Natural killer cell (primary cell): ENCODE measurements at places on chromosomes 7 and 10.

- H3K4me1 ChIP-seq, result peaks cover 3% of the 10 kb centered on the region
- no peak overlapping the region for H3K27ac ChIP-seq
- DNase-seq, result no peak
- no peaks in the 10 kb centered on the region for H3K36me3 ChIP-seq
Observed at GRCh38 chr10:92714872-92715271, 25.1 kb downstream of the HHEX start.

DNA sequence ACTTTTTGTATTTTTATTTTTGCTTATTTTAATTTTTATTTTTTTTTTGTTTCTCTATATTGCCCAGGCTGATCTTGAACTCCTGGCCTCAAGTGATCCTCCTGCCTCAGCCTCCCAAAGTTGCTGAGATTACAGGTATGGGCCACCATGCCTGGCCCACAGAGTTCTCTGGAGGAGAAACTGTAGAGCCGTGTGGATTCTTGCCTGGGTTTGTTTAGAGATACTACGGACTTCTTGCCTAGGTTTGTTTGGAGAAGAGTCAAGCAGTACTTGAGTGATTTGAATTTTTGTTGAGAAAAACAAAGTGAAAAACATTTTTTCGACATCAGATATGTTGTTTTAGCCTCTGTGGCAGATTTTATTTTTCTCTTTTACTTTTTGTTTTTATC is 99.0 kb downstream of the CAMK1D start:
- H3K36me3 ChIP-seq, result no peaks in the 10 kb centered on the region
- no peaks in the 10 kb centered on the region for H3K27me3 ChIP-seq
- no peak overlapping the region for H3K4me3 ChIP-seq
- DNase-seq, result no peak
- peak overlapping the region; percentile 43 for H3K27ac ChIP-seq
- H3K4me1 ChIP-seq, result peaks cover 19% of the 10 kb centered on the region

GRCh38 chr7:130021105-130021834 is 29.9 kb downstream of the ZC3HC1 start:
- H3K27me3 ChIP-seq, result no peaks in the 10 kb centered on the region
- DNase-seq, result no peak
- no peak overlapping the region for H3K4me3 ChIP-seq
- peaks cover 66% of the 10 kb centered on the region for H3K36me3 ChIP-seq
- H3K27ac ChIP-seq, result no peak overlapping the region

- H3K27me3 ChIP-seq, result peaks cover 3% of the 10 kb centered on the region
- H3K36me3 ChIP-seq, result no peaks in the 10 kb centered on the region
- DNase-seq, result peak; percentile 19
- peaks cover 10% of the 10 kb centered on the region for H3K4me1 ChIP-seq
- peak overlapping the region; percentile 71 for H3K27ac ChIP-seq
- peak overlapping the region; percentile 31 for H3K4me3 ChIP-seq
Observed at GRCh38 chr7:87474533-87475358, 734 bp downstream of the ABCB4 start.

GRCh38 chr10:59373071-59373470 is 10.7 kb upstream of the FAM13C start:
- H3K27ac ChIP-seq, result no peak overlapping the region
- no peaks in the 10 kb centered on the region for H3K36me3 ChIP-seq
- H3K4me3 ChIP-seq, result no peak overlapping the region
- no peaks in the 10 kb centered on the region for H3K4me1 ChIP-seq
